ENCODE measurements at places on chromosomes 1 and 21.

GRCh38 chr1:15075817-15076216, 77.7 kb upstream of the TMEM51 start:
- DNase-seq = no peak

DNA sequence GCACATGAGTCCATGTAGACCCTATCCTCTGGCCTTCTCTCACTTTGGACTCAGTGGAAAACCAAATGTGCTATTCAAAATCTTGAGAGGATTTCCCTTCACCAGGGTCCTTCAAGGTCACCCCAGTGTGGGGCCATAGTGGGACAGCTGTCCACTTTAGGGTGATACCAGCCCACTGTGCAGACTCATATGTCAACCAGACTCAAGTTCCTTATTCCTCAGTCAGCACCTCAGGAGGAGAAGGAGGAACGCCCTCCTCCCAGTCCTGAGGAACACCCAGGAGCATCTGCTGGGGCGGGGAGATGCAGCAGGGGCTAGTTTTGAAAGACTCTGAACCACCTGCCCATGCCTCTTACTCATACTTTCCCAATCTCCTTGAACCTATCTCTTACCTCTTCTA, 340.9 kb downstream of the MATN1 start:
- no peak for DNase-seq

- DNase-seq = no peak
These were observed 331.9 kb downstream of the OMA1 start for GRCh38 chr1:58214674-58215073.

GRCh38 chr1:166063701-166064100, 103.1 kb downstream of the FAM78B start:
- DNase-seq = no peak

- DNase-seq = no peak
These were observed 103.3 kb downstream of the GDAP2 start for GRCh38 chr1:117826119-117826518.

DNA sequence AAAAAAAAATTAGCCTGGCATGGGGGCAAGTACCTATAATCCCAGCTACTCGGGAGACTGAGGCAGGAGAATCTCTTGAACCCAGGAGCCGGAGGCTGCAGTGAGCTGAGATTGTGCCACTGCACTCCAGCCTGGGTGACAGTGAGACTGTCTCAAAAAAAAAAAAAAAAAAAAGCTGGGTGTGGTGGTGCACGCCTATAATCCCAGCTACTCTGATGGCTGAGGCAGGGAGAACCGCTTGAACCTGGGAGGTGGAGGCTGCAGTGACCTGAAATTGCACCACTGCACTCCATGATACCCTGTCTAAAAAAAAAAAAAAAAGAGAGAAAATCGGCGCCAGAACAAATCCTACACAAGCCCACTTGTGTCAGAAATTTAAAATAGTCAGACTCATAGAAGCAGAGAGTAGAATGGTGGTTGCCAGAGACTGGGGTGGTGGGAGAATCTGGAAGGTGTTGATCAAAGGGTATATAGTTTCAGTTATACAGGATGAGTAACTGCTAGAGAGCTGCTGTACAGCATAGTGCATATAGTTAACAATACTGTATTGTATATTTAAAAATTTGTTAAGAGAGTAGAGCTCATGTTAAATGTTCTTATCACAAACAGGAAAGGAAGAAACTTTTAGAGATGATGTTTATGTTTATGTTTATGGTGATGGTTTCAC, 9.6 kb downstream of the DIP2A start:
- DNase-seq = no peak

Measured in mesothelial cell of epicardium (in vitro differentiated cells).